Articular chondrocyte of knee joint (primary cell): ENCODE measurements at places on chromosomes 3 and 15. TPM values are rescaled to one million over a fixed set of nuclear protein-coding genes. Genes with fewer than 3 reads are reported as not detected.

ERC2 gene
- total RNA-seq, result 0.11 TPM in 1 of 2 replicates, not detected in the other

CFAP100 gene
- total RNA-seq, result not detected in 2 replicates

HCN4 gene
- not detected in 2 replicates for total RNA-seq

GOLGA8H gene
- total RNA-seq, result 1.4 and 1.9 TPM in 2 replicates

FAM107A gene
- total RNA-seq, result 0.11 and 0.13 TPM in 2 replicates

CDCP1 gene
- 1.2 and 1.4 TPM in 2 replicates for total RNA-seq

ATP2B2 gene
- not detected in 2 replicates for total RNA-seq

GLCE gene
- total RNA-seq, result 14.9 and 18.8 TPM in 2 replicates

C2CD4B gene
- total RNA-seq, result 0.39 TPM in 1 of 2 replicates, not detected in the other

SHC4 gene
- total RNA-seq, result 2.5 and 2.7 TPM in 2 replicates

CCDC13 gene
- total RNA-seq, result 0.91 and 0.97 TPM in 2 replicates

HIGD2B gene
- not detected in 2 replicates for total RNA-seq

RPL15 gene
- total RNA-seq, result 2,341 and 2,626 TPM in 2 replicates

IQCF6 gene
- total RNA-seq, result not detected in 2 replicates

RBP2 gene
- total RNA-seq, result not detected in 2 replicates

SLC22A14 gene
- total RNA-seq, result 0.32 and 0.52 TPM in 2 replicates

BFSP2 gene
- not detected in 2 replicates for total RNA-seq

RASL12 gene
- 0.52 and 0.76 TPM in 2 replicates for total RNA-seq

TRAT1 gene
- total RNA-seq, result not detected in 2 replicates

GOLGA8T gene
- total RNA-seq, result not detected in 2 replicates

UCN2 gene
- 0.13 and 0.22 TPM in 2 replicates for total RNA-seq

HDDC3 gene
- 7.7 and 8.9 TPM in 2 replicates for total RNA-seq

MYL3 gene
- 0.65 TPM in 1 of 2 replicates, not detected in the other for total RNA-seq

LYZL4 gene
- not detected in 2 replicates for total RNA-seq

SCN5A gene
- under 0.01 TPM in 2 replicates for total RNA-seq

HYKK gene
- total RNA-seq, result 4.7 and 6.7 TPM in 2 replicates

C2CD4A gene
- total RNA-seq, result 0.11 and 0.26 TPM in 2 replicates

SLC35G2 gene
- 15.3 and 16.3 TPM in 2 replicates for total RNA-seq
